ENCODE measurements at places on chromosomes 1 and 21.

GRCh38 chr1:79657951-79658658 lies 651.6 kb upstream of the ADGRL4 start:
- DNase-seq: no peak

DNA sequence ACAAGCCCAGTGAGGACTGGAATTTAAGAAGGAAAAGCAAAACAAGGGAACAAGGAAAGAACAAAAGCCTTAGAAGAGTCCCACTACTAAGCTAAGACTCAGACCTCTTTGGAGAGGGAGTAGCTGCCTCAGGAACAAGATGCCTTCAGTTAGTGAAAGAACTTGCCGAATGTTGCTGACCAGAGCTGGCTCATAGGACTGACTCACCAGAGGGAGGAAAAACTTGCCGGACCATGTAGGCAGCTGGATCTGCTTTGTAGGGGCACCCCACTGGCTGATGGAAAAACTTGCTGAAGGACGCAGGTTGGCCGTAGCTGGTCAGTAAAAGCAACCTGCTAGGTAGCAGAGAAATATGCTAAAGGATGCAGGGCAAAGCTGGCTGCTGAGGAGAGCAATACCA lies 15.3 kb upstream of the ZSWIM5 start:
- no peak for DNase-seq

- DNase-seq: no peak
Measured at GRCh38 chr1:47529520-47530098, 91.8 kb downstream of the FOXD2 start.

DNA sequence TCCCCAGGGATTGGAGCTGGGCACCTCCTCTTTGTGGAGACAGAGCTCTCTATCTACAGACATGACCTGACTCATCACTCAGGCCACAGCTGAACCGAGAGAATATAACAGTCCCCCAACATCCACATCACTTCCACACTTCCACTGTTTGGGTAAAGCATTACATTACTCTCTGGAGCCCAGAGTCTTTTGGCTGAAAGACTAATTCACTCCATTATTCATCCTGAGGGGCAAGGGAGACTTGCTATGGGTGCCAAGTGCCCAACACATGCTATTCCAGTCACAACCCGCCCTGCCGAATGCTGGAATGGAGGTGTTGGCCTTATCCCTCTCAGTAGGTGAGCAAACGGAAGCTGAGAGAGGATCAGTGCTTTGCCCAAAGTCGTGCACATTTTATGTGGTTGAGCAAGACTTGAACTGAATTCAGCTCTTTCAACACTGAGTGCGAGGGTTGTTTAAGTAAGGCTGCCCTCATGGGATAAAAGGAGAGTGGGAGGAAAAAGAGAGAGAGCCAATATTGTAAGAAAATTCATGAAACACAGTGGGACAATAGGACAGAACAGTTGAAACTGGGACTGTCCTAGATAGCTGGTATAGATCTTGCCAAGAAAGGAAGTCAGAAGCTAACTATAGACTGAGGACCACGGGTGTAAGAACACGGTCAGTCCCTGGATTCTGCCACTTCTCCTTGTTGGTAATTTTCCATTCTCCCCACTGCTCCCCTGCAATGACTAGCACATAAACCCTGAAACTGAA lies 13.5 kb upstream of the CHI3L1 start:
- DNase-seq: no peak

- no peak for DNase-seq
Measured at GRCh38 chr1:10755970-10756521, 40.4 kb downstream of the CASZ1 start.

- no peak for DNase-seq
Measured at GRCh38 chr1:39688706-39689105, 2.5 kb downstream of the HPCAL4 start.

DNA sequence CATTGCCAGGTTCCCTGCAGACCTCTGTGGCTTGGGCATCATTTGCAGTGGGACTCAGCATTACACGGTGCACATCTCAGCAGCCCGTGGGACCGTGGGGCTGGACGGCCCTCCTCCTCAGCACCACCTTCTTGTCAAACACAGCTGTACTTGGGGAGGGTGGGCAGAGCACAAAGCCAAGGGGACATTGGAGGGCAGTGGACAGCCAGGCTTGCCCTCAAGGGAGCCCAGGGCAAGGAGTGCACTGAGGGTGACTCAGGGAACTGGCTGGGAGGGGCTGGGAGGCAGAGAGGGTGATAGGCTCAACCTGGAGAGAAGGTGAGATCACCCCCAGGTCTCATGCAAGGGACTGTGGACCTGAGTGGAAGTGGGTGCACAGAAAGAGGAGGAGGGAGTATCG lies 3.4 kb downstream of the CAPN9 start:
- no peak for DNase-seq

- DNase-seq: no peak
Measured at GRCh38 chr1:23354245-23354644, 10.2 kb upstream of the HNRNPR start.

- no peak for DNase-seq
Measured at GRCh38 chr1:229318056-229318455, 24.8 kb downstream of the CCSAP start.

GRCh38 chr1:23799570-23800399 lies 769 bp downstream of the GALE start:
- peak; percentile 36 for DNase-seq

DNA sequence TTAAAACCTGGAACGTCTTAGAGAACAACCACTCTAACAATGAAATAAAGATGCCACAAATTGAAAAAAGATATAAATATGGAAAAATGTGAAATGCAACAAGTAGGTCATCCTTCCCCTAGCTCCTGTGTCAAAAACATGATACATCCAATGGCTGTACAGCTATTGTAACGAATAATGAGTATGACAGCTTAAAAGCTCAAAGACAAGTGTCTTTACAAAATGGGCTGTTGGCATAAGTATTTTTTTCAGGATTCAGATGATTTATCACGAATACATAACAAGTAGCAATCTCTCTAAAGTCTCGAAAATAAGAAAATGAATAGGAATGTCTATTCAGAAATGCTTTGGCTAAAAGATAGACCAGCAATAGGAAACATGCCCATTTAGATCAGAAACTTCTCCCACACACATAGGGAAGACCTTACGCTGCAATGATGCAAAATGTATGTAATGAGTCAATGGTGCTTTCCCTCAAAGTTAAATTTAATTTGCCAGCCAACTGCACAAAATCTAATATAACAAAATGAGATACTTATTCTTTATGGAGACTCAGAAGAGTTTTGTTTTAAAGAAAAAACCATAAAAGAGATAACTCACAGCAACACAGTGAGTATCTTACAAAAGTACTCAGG lies 8.3 kb downstream of the TGFBR3 start:
- DNase-seq: no peak

DNA sequence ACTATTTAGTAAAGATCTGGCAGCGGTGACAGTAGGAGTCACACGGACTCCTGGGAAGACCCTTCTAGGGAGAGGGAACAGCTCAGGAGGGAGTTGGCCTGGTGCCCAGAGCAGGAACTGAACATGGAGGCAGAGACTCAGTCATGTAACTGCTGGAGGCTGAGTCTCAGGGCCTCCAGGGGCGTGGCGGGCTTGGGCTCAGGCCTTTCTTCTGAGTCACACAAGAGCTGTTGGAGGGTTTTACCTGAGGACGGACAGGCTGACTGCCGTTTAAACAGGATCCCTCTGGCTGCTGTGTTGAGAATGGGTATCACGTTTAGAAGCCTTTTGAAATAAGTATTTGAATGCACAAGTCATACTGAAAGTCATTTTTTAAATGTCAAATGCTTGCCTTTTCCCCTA lies 7.2 kb upstream of the ETS2 start:
- DNase-seq: no peak

- no peak for DNase-seq
Measured at GRCh38 chr1:17315542-17316130, 7.6 kb downstream of the PADI4 start.

DNA sequence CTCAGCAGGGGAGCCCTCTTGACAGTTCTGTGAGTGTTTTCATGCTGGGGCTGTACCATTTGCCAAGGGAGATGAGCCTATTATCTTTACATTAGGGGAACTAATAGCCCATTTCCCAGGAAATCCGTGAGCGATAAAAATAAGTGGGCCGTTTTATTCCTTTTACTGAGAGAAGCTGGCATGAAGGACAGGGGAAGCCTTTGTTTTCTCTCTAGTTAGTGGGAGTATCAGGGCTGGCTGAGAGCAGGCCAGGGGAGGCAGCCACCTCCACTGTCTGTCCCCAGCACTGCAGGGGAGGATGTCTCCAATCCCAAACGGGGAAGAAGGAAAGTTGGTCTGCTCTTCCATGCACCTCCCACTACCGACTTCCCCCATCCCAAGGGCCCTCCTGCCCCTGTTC lies 2.5 kb downstream of the UBL4B start:
- DNase-seq: no peak

DNA sequence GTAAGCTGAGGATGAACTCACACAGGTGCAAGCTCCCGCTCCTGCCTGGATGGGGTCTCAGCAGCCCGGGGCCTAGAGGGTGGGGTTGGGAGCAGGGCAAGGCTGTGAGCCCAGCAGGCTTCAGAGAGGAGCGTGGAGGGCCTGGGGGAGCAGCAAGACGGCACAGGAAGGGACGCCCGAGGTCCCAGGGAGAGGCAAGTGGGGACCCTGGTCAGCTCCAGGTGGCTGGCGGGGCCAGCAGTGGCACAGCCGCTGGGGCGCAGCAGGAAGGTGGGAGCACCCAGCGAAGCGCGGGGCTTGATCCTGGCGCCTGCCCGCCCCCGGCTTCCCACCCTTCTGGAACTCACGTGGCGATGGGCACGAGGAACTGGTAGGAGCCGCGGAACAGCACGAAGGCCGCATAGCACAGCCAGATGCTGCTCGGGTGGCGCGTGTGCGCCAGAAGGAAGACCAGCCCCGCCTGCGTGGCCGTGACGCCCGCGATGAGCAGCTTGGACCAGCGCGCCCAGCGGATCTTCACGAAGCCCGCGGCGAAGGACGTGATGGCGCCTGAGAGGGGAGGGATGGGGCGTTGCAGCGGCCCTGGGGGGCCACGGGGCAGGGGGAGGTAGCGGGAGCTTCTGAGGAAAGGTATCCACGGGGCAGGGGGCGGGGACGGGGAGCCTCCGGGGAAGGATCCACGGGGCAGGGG lies 11.7 kb downstream of the SLC19A1 start:
- DNase-seq: no peak

Data from NCI-H2029 treated with DMSO at 0.1 percent for 48 hours (cell line).